ENCODE measurements at places on chromosomes 1 and 21.

DNA sequence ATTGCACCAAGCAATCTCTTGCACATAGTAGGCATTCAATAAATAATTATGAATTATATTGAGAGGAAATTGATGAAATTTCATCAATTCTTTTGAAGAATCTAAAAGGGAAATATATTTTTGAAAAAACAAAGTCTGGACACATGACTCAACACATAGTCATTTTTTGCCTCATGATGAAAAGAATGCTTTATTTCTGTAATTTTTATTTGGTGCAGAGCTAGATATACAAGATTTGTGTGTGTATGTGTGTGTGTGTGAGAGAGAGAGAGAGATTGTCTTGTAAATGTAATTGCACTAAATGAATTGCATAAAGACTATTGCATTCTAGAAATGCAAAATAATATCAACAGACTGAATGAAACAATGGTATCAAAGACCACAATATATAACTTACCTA is 206.2 kb upstream of the C1orf87 start:
- DNase-seq: no peak

GRCh38 chr1:57590978-57591377 is 167.1 kb upstream of the DAB1 start:
- no peak for DNase-seq

DNA sequence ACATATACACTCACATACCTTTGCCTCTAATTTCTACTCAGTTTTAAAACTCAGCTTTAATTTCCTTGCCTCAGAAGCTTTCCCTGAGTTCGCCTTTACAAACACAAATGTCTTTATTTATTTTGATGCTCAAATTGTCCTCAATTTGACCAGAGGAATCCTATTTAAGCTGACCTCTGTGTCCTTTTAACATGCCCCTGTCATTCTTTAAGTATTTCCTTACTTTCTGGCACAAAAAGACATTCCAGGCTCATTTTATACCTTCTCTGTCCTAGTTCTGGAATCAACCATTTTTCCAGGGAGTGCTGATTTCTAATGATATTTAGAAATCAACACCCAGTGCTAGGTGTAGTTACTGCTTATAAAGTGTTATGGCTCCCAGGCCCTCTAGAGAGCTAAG is 82.5 kb downstream of the OSBPL9 start:
- DNase-seq: no peak

DNA sequence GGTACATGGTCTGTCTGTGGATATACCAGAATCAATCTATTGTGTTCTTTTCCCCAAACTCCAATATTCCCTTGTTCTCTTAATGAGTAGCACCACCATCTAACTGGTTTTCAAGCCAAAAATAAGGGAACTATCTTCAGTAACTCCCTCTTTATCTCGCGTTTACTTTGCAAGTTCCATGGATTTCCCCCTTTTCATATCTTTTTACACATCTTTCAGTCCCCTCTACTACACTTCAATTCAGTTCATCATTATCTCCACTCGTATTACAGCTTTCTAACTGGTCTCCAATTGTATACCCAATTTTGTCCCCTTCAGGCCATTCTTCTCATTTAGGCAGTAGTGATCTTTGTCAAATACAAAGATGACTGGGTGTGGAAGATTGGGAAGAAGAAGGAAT is 4.1 kb upstream of the TMCO1 start:
- no peak for DNase-seq

DNA sequence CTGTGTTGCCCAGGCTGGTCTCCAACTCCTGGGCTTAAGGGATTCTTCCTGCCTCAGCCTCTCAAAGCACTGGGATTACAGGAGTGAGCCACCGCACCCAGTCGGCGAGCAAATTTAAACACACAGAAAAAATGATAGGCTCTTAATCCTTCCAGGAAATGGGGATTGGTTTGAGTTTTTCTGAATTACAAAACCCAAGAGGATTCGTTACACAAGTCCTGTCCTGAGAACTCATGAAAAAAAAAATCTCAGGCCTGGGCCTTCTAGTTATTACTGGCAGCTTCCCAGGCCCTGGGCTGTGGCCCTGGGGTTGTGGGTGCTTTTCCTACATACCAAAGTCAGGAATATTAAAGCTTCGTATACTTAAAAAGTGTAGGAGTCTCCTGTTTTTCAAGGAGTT is 6.3 kb upstream of the IFNGR2 start:
- DNase-seq: no peak

DNA sequence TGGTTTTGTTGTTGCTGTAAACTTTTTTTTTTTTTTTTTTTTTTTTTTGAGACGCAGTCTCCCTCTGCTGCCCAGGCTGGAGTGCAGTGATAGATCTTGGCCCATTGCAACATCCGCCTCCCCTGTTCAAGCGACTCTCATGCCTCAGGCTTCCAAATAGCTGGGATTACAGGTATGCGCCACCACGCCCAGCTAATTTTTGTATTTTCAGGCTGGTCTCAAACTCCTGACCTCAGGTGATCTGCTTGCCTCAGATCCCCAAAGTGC is 78.9 kb upstream of the SLC45A1 start:
- no peak for DNase-seq

GRCh38 chr1:178686407-178686806 is 38.6 kb upstream of the RALGPS2 start:
- no peak for DNase-seq

DNA sequence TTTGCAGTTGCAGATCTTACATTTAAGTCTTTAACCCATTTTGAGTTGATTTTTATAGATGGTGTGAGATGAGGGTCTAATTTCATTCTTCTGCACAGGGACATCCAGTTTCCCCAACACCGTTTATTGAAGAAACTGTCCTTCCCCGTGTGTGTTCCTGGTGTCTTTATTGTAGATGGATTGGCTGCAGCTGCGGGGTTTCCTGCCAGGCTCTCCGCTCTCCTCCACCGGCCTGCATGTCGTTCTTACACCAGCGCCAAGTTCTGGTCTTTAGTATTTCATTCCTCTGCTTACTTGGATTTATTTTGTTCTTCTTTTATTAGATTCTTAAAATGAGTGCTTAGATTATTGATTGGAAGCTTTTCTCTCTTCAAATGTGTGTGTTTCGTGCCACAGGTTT is 98.9 kb upstream of the COL6A1 start:
- DNase-seq: no peak

- no peak for DNase-seq
Observed at GRCh38 chr1:21077085-21077484, 99.6 kb downstream of the EIF4G3 start.

GRCh38 chr1:77987919-77988318 is 9.0 kb upstream of the FUBP1 start:
- DNase-seq: no peak

- DNase-seq: no peak
Observed at GRCh38 chr1:205580140-205580922, 51.5 kb downstream of the ELK4 start.
